ENCODE measurements at places on chromosomes 7 and 10.
A peak's percentile ranks its signal among the peaks of the same experiment; 100 is the strongest.

DNA sequence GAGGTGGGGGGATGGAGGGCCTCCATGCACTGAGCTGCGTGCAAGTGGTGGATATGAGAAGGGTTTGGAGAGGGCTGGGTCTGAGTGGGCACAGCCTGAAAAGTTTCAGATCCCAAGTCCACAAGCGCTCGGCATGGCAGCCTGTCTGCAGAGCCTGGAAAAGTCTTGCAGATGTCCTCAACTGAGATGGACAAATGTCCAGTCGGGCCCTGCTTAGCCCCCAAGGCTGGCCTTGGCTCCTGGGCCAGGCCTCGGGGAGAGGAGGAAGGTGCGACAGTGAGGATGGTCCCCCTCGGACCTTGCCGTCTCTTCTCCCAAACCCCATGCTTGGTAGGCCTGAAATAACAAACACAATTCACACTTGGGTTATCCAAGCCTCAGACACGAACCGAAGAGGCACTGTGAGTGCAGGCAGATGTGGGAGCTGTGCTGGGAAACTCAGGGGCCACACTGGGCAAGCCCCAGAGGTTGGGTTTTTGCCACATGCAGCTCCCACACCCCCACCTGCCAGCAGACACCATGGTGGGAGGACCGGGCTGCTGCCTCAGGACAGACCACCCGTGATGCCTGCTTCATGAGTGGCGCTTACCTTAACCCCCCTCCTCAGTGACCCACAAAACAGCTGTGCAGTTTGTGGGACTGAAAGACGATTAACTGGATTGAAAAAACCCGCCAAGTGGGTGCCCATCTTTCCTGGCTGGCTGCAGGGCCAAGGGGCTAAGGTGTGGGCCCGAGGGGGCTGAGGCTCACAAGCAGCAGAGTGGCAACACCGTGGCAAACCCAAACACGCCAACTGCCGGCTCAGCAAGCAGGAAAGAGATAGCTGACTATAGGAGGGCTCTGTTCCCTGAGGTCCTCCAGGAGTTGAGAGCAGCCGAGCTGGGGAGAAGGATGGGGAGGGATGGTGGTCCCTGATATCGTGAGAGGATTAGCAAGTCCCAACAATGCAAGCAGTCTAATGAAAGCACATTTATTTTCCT is 156.8 kb downstream of the RNF216 start:
- H3K4me1 ChIP-seq: peaks cover 7% of the 10 kb centered on the region
- peaks cover 19% of the 10 kb centered on the region for H3K36me3 ChIP-seq
- no peak overlapping the region for H3K27ac ChIP-seq
- DNase-seq: no peak

GRCh38 chr7:127652333-127653248 is 597 bp downstream of the SND1 start:
- H3K27me3 ChIP-seq: peaks cover 4% of the 10 kb centered on the region
- H3K36me3 ChIP-seq: peaks cover 22% of the 10 kb centered on the region
- peak overlapping the region; percentile 97 for H3K4me3 ChIP-seq

GRCh38 chr10:51109801-51110533 is 35.7 kb downstream of the PRKG1 start:
- no peaks in the 10 kb centered on the region for H3K4me1 ChIP-seq
- H3K4me3 ChIP-seq: no peak overlapping the region
- no peak overlapping the region for H3K27ac ChIP-seq
- no peaks in the 10 kb centered on the region for H3K27me3 ChIP-seq
- H3K36me3 ChIP-seq: no peaks in the 10 kb centered on the region

DNA sequence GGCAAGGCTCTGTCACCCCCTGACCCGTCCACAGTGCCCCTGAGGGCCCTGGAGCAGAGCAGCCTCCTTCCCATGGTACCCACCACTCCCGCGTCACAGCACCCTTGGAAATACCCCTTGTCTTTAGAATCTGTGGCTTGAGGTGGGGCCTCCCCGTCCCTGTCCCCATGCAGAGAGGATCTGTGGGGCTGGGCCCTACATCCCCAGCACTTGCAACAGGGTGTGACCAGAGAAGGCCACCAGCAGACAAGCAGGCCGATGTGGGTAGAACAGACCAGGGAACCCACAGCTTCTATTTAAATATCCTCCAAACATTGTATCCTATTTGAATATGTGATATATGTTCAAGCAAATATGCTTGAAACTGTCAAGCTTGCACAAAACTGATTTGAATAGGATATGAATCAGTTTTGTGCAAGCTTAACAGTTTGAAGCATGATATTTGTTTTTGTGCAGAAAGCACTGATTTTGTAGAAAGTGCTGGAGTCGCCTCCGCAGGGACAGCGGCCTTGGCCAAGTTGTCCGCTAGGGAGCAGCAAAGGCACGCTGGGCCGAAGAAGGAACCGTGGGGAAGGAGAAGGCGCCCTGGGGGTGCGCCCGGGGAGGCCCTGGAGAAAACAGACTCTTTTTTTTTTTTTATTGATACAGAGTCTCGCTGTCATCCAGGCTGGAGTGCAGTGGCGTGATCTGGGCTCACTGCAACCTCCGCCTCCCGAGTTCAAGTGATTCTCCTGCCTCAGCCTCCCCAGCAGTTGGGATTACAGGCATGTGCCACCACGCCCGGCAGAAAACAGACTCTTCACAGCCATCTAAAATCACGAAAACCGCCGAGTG is 2.2 kb downstream of the CFAP46 start:
- H3K27me3 ChIP-seq: peaks cover 68% of the 10 kb centered on the region
- DNase-seq: peak; percentile 66
- H3K4me3 ChIP-seq: no peak overlapping the region
- no peaks in the 10 kb centered on the region for H3K36me3 ChIP-seq
- H3K27ac ChIP-seq: no peak overlapping the region
- H3K4me1 ChIP-seq: peaks cover 2% of the 10 kb centered on the region

DNA sequence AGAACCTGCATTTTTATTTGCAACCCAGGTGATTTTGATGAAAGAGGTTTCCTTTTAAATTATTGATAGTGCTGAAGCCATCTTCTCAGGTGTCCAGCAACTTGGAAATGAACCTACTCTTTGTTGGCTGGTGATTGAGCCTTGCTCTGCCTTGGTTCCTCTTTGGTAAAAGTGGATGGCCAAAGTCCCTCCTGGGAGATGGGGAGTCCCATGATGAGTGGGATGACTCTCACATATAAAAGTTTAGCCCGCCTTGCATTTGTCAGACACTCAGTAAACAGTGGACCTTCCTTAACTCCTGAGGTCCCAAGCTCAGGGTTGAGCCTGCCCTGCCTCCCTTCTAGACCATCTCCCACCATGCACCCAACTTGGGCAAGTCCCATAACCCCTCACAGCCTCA is 28.9 kb upstream of the KAT6B start:
- peaks cover 4% of the 10 kb centered on the region for H3K27me3 ChIP-seq
- no peak overlapping the region for H3K4me3 ChIP-seq
- DNase-seq: no peak
- no peaks in the 10 kb centered on the region for H3K36me3 ChIP-seq
- no peak overlapping the region for H3K27ac ChIP-seq

- H3K27me3 ChIP-seq: peaks cover 27% of the 10 kb centered on the region
- H3K4me1 ChIP-seq: no peaks in the 10 kb centered on the region
- H3K36me3 ChIP-seq: peaks cover 7% of the 10 kb centered on the region
- DNase-seq: no peak
- no peak overlapping the region for H3K4me3 ChIP-seq
Observed at GRCh38 chr10:45387096-45387893, 13.3 kb downstream of the ALOX5 start.

DNA sequence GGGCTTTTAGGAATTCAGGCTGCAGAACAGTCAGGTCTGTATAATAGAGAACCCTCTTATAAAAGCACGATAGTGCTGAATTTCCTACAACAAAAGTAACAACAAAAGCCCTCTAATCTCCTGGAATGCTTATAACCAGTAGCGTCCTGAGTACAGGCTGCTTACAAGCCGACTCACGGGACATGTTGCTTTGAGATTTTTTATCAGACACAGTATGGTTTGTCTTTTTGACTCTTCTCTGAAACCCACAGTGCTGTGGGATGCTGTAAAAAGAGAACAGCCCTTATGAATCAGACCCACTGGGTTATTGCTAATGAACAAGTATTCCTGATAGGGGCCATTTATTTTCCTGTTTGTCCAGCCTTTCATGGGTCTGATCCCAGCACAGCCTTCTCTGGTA is 59.4 kb downstream of the PLPP4 start:
- no peaks in the 10 kb centered on the region for H3K27me3 ChIP-seq
- no peaks in the 10 kb centered on the region for H3K36me3 ChIP-seq
- no peak for DNase-seq
- H3K4me1 ChIP-seq: no peaks in the 10 kb centered on the region
- no peak overlapping the region for H3K4me3 ChIP-seq

GRCh38 chr7:620056-620455 is 100.4 kb upstream of the PDGFA start:
- peaks cover 60% of the 10 kb centered on the region for H3K36me3 ChIP-seq
- no peak overlapping the region for H3K4me3 ChIP-seq
- peaks cover 57% of the 10 kb centered on the region for H3K4me1 ChIP-seq
- no peak for DNase-seq
- peak overlapping the region; percentile 100 for H3K27ac ChIP-seq

DNA sequence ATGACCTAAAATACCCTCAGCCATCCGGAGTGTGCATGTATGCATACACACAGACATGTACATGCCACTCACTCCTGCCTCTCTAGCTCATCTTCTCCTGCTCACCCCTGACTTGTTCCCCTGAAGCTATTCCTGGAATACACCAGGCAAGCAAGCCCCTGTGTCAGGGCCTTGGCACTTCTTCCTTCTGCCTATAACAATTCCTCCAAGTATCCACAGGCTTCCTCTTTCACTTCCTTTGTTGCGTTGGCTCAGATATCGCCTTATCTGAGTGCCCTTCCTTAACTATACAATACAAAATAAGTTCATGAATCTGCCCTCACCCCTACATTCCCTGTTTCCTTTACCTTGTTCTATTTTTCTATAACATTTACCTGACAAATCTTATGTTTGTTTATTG is 88.8 kb downstream of the NOD1 start:
- H3K4me1 ChIP-seq: no peaks in the 10 kb centered on the region
- H3K4me3 ChIP-seq: no peak overlapping the region
- DNase-seq: no peak
- no peaks in the 10 kb centered on the region for H3K27me3 ChIP-seq
- no peak overlapping the region for H3K27ac ChIP-seq
- H3K36me3 ChIP-seq: no peaks in the 10 kb centered on the region

GRCh38 chr10:35913628-35914027 is 271.5 kb upstream of the FZD8 start:
- no peak for DNase-seq
- no peaks in the 10 kb centered on the region for H3K4me1 ChIP-seq
- no peak overlapping the region for H3K27ac ChIP-seq
- no peak overlapping the region for H3K4me3 ChIP-seq

DNA sequence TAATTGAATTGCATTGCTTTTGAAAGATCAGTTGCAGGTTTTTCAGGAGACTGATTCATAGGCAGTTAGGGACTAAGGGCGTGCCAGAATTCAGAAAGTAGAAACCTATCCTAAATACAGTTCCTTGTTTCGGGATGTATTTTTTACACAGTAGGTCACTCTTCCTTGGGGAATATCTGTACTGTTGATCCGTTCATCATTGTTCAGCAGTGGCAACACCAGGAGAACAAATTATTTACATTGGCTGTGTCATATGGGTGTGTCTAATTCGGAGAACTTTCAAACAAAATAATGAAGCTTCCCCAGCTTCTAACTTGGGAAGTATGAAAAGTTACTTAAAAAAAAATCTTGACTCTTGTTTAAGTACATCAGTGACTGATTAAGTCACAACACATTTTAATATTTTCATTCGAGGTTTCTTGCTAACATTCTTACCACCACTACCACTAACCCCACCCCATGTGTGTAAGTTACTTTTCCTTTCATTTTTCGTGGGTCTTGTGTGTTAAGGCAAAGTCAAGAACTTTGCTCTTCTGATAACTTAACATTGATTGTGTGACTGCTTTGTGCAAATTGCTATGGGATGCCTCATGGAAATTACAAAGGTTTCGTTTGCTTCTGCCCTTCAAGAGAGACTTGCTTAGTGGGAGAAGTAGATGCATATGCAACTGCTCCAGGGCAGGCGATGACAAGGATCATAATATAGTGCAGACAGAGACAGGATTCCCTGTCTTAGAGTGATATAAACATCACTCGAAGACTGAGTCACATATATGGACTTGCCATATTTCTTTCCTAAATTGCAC is 43.8 kb upstream of the RPA3 start:
- DNase-seq: peak; percentile 29
- peak overlapping the region; percentile 97 for H3K27ac ChIP-seq
- H3K4me1 ChIP-seq: peaks cover 39% of the 10 kb centered on the region
- peak overlapping the region; percentile 85 for H3K4me3 ChIP-seq
- no peaks in the 10 kb centered on the region for H3K27me3 ChIP-seq

DNA sequence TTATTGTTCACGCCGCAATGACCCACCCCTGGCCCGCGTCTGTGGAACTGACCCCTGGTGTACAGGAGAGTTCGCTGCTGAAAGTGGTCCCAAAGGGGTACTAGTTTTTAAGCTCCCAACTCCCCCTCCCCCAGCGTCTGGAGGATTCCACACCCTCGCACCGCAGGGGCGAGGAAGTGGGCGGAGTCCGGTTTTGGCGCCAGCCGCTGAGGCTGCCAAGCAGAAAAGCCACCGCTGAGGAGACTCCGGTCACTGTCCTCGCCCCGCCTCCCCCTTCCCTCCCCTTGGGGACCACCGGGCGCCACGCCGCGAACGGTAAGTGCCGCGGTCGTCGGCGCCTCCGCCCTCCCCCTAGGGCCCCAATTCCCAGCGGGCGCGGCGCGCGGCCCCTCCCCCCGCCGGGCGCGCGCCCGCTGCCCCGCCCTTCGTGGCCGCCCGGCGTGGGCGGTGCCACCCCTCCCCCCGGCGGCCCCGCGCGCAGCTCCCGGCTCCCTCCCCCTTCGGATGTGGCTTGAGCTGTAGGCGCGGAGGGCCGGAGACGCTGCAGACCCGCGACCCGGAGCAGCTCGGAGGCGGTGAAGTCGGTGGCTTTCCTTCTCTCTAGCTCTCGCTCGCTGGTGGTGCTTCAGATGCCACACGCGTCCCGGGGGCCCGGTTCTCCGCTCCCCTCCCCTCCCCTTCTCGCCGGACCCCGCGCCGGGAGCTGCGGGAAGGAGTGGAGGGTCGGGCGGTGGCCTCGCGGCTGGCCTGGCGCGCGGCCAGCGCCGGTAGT is at the start of gene CBX3:
CBX3 (plus strand) TSS at position 499 of the 772 bp plus-strand sequence. CDS start 1,254 bp downstream, outside the sequence.
- peak within 1 kb of the TSS; percentile 99 for H3K4me3 ChIP-seq
- peak within 1 kb of the TSS; percentile 100 for H3K27ac ChIP-seq
- H3K27me3 ChIP-seq: peaks cover 15% of the 10 kb centered on the region
- peaks cover 44% of the 10 kb centered on the region for H3K4me1 ChIP-seq
- peaks cover 67% of the 10 kb centered on the region for H3K36me3 ChIP-seq
- peak; percentile 94 for DNase-seq

- no peaks in the 10 kb centered on the region for H3K27me3 ChIP-seq
- H3K36me3 ChIP-seq: no peaks in the 10 kb centered on the region
- no peak overlapping the region for H3K27ac ChIP-seq
- no peaks in the 10 kb centered on the region for H3K4me1 ChIP-seq
- no peak overlapping the region for H3K4me3 ChIP-seq
Observed at GRCh38 chr7:91169830-91170191, 94.4 kb upstream of the FZD1 start.

GRCh38 chr7:121562259-121562658 is 166.2 kb upstream of the FAM3C start:
- no peak for DNase-seq
- no peaks in the 10 kb centered on the region for H3K36me3 ChIP-seq
